ENCODE measurements at places on chromosomes 2 and 18.

GRCh38 chr2:210456571-210456970 lies 20.0 kb downstream of the LANCL1 start:
- no peak for DNase-seq

DNA sequence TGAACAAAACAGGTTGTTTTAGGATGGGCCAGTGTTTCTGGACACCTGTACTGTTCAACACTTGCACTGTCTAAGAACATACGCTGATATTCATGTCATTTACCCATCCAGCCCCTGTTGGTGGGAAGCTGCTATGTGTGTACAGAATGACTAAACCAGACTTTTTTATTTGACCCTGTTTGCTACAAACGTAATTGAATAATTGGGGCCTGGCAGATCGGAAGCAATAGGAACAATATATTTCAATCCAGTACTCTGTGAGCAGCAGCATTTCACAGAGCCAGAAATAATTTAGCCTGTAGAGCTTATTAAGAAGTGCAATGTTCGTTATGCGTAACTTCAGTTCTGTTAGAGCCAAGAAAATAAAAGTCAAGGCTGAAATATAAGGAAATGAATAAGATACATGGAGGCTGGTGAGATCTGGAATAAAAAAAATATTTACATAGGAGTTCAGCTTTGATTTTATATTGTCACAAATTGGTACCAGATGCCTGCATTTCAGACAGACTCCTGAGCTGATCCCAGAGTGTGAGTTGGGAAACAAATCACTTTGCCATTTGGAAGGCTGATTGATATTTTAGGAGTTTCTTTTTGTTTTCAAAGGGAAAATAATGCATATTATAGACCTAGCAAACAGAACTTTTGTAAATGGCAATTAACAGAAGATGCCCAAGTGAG lies 19.7 kb downstream of the CABLES1 start:
- no peak for DNase-seq

DNA sequence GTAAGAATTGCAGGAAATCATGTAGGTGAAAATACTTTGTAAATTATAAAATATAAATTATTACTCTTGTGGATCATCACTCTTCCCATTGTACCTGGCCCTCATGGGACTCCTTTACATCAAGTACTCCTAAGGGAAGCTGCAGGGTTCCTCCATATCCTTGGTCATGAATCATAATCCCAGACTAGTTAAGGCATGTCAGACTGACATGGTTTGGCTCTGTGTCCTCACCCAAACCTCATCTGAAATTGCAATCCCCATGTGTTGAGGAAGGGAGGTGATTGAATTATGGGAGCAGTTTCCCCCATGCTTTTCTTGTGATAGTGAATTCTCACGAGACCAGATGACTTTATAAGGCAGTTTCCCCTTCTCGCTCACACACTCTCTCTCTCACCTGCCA lies 77.1 kb downstream of the CMPK2 start:
- DNase-seq = no peak

DNA sequence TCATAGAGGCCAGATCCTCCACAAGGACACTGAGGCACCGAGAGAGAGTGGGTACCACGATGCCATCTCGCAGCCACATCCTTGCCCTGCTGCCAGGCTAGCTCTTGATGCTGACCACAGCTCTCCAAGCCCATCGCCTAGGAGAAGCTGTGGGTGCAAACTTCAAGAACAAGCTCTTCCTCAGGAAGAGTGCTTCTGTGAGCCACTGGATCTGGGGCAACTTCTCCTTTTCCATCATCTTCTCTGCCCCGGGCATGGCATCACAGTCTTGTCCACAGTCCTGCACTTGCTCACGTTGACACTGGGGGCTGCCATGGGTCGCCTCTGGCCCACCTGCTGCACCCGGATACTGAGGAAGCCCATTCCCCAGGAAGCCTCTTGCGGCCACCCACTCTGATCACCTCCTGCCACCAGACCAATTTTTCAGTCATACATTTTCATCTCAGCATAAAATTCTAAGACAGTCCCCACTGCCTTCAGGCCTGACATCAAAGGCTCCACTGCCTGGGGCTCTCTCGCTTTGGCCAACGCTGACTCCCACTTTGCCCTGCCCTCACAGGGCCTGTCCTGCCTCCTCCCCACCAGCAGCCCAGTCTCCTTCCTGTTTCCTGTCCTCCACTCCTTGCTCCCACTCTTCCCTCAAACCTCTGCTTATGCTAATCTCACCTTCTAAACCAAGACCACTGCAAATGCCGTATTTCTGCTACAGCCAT lies 243.9 kb downstream of the AFF3 start:
- DNase-seq = no peak

- no peak for DNase-seq
These were observed 330.2 kb upstream of the SALL3 start for GRCh38 chr18:78649421-78649820.
